GM12891 (cell line): ENCODE measurements at places on chromosomes 2 and 18.

- no peak for DNase-seq
Measured at GRCh38 chr2:235026649-235027557, 75.1 kb downstream of the SH3BP4 start.

- DNase-seq: no peak
Measured at GRCh38 chr2:70907130-70908057, 28.3 kb upstream of the ATP6V1B1 start.

GRCh38 chr18:37343542-37343851 is 222.1 kb downstream of the CELF4 start:
- no peak for DNase-seq

GRCh38 chr2:130840506-130840905 is 3.8 kb downstream of the ARHGEF4 start:
- no peak for DNase-seq

DNA sequence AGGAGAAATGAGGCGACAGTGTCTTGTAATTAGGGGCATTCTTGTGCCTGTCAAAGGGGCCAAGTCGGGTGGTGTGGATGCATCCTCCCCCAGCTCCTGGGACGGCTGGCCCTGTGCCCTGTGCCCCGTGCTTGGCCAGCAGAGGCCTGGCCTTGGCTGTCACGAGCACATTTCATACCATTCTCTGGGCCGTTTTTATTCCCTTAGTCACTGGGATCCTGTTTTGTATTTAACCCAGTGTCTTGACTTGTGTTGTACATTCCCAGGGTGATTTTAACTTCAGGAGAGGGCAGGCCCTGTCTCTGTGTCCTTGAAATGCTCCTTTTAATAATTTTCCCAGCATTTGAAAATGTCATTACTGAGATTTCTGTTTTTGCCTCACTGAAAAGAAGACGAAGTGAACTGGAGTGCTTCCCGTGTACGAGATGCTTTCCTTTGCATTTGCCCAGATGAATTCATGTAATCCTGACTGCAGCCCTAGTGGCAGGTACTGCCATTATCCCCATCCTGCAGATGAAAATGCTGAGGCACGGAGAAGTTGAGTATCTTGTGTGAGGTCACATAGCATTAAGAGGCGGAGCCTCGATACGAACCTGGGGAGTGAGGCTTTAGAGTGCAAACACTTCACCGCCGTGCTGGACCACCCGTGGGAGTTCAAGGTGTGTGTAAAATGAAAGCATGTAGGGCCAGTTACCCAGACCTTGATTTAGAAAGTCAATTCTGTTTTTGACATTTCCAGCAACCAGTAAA is 57.0 kb downstream of the SH3RF3 start:
- no peak for DNase-seq

GRCh38 chr18:62716619-62717168 is 1.4 kb downstream of the PHLPP1 start:
- DNase-seq: peak; percentile 48

DNA sequence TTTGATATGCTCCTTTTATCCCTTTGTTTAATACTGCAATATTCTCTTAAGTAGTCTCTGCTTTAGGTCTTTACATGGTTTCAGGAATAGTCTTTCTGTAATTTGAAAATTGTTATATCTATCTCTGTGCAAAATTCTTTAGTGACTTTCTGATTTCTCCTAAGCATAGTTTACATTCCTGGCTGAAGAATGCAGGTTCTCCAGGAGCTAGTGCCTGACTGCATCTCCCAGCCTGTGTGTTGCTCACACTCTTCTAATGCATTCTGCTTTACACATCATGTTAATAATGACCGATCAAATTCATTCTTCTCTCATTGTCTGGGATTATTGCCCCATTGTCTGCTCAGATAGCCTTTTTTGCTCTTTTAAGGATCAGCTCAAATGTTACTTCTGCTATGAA is 1349.2 kb downstream of the DSC3 start:
- no peak for DNase-seq

DNA sequence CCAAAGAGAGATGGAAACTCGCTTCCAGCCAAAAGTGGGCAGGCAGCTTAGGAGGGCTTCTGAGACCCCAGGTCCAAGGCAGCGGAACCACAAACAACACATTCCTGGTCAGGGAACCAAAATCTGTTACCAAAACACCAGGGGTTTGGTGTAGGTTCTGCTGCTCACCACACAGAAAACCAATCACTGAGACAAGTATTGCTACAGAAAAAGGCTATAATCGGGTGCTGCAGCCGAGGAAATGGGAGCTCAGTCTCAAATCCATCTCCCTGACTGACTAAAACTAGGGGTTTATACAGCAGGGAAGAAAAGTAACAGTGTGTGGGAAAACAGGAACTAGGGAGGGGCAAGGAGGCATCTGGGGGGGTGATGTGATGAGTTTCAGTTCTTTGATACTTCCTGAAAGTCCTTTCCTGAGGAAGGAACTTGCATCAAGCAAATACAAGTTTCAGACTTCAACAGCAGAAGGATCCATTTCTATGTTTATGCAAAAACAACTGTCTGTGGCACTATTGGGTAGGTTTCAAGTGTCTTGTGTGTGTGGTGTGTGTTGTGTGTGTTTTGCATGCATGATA is 108.0 kb downstream of the FAM168B start:
- DNase-seq: no peak

- peak; percentile 8 for DNase-seq
Measured at GRCh38 chr2:151946899-151947812, 118.9 kb upstream of the ARL5A start.

DNA sequence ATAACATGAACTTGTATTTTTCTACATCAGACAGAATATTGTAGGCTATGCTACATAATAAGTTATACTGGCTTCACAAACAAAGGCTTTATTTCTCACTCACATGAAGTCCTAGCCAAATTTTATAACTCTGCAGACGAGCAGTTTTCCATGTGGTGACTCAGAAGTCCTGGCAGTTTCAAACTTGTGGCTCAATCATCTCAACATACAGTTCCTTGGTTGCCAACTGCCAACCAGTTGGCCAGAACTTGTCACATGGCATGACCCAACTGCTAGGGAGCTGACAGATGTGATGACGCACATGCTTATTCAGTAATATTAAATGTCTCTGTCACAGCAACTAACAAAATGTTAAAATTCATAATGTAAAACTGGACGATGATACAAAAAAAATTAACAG is 63.8 kb upstream of the ZC3H15 start:
- no peak for DNase-seq

DNA sequence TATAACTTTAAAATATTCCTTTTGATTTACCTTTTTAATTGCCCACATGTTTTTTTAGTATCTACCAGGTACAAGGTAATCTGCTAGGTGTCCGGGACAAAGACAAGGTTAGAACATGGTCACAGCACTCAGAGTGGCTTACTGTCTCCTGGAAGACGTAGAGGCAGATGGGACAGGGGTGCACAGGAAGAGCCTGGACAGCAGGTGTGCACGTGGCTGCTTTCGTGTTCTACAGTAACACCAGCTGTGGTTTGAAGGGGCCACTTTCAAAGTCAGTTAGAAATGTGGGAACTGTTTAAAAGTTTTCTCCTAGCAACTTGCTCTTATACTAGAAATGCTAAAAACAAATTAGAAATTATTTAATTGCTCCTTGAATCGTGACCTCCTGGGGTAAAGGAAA is 102.9 kb upstream of the ALPP start:
- DNase-seq: no peak

GRCh38 chr2:181715033-181715630 is 34.8 kb upstream of the NEUROD1 start:
- no peak for DNase-seq

- DNase-seq: no peak
Measured at GRCh38 chr2:3823748-3824147, 120.4 kb downstream of the DCDC2C start.

GRCh38 chr2:144511937-144512336 is 8.0 kb downstream of the ZEB2 start:
- DNase-seq: no peak

- peak; percentile 81 for DNase-seq
Measured at GRCh38 chr2:231926180-231926741, at the start of gene NPPC. TSS of gene NPPC (minus strand) at chr2:231926396. CDS start at chr2:231926249, 147 bp downstream.

- no peak for DNase-seq
Measured at GRCh38 chr2:13597176-13597575, 880.4 kb downstream of the TRIB2 start.

DNA sequence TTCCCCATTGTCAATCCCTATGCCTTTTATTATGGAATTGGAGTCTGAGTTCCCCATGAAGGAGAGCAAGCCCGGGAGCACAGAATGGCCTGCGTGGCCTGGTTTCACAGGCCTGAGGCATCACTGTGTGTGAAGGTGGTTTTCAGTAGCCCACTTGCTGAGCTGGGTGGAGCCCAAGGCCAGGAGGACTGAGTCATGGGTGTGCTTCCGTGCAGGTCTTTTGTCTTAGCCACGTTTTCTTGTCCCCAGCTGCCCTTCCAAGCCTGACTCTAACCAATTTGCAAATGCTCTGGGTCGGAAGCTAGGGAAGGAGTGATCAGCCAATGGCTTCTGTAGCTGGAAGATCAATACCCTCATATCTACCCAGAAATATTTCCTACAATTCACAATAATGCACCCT is 119.2 kb downstream of the MAPK4 start:
- DNase-seq: no peak

DNA sequence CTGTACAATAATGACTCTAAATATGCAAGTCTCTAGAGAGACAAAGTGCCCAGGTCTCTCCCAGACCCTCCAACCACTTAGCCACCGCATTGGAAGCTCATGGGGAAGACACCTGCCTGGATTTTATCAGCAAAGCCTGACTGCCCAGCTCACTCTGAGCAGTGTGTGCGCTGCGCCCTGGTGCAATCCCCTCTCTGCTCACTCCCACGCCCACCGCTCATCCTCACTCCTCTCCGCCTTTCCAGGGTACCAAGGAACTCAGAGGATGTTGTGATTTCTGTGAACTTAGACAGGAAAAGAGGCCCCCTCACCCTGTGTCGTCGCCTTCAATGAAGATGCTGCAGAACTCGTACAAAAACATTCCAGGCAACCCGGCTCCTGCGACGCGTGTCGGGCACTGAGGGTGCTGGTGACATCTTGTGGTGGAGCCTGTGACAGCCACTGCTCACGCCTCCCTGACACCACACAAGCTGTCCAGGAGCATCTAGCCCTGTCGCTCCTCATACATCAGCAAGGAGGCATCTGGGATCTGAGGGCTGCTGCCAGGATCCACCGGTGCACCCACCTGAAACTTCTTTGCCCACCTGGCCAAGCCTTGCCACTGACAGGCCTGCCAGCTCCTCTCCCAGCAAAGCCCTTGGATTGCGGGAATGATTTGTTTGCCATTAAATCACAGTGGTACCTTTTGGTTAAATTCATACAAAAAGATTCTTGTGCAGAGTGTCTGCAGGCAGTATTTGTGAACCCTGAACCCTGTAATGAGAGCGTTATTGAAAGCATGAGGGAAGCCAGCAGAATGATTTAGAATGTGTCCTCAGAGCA is 220.4 kb downstream of the ZNF516 start:
- DNase-seq: no peak
